ENCODE measurements at places on chromosomes 5 and 9.
A peak's percentile ranks its signal among the peaks of the same experiment; 100 is the strongest.

GRCh38 chr5:150163547-150164059 lies 3.0 kb upstream of the CDX1 start:
- DNase-seq = peak; percentile 73

GRCh38 chr5:6711409-6712141 lies 1.7 kb upstream of the TENT4A start:
- DNase-seq = no peak

GRCh38 chr5:35853631-35854030 lies 3.1 kb upstream of the IL7R start:
- no peak for DNase-seq

DNA sequence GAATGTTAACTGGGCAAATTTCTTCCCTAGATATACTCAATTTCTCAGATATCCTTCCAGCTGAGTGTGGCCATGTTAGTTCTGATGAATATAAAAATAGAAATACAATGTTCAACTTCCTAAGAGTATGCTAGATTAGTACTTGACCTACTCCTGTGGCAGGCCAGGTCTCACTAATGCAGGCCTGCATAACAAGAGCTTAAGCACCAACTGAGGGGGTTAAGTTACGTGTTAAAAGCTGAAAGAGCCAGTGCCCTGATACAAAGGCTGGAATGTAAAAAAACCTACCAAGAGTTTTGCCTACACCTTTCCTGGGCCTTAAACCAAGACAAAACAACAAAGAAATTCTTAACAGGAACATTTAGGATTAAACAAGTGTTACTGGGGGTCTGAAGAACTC lies 102.8 kb downstream of the MRPS30 start:
- no peak for DNase-seq

DNA sequence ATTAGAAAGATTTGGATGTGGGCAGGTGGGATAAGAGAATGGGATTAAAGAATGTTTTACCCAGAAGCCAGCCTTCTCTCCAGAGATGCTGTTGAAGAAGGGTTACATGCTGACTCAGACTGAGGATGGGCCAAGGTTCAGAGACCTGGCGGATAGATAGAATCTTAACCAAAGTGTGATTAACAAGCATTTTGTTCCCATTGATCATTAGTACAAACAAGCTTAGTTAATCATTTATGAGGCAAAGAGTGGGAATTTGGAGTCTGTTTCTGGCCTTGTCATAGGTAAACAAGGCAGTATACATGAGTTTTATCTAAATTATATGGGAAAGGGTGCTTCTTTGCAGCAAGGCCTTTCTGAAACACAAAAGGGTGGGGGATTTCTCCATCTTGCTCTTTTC lies 20.8 kb upstream of the DTWD2 start:
- no peak for DNase-seq

- DNase-seq = no peak
Measured at GRCh38 chr9:1708219-1708618, 306.9 kb upstream of the SMARCA2 start.

DNA sequence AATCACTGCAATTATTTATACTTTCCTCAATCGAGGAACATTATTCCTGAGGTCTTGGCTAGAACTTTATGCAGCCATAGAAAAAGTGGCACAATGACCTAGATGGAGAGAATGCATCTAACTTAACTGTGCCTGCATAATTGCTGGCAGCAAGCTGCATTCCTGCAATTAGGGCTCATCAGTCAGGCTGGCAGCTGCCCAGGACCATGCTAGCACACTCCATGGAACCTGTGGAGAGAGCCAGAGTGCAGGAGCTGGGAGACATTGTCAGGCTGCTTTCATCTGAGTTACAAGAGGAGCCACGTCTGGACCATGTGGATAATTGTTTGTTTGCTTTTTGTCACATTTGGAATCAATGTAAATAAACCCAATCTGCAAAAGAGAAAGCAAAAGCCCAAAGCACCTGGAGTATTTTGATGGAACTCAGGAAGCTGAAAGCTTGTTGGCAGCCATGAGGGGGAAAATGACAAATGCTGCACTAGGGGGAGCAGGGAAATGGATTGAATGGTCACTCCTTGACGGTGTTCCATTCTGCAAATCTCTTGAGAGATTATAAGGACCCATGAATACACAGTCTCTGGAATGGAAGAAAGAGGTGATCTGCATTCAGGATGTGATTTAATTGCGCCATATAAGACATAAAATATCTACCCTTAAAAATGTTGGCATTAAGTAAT lies 839.9 kb downstream of the MAT2B start:
- DNase-seq = no peak

GRCh38 chr9:98989036-98990000 lies 45.6 kb downstream of the COL15A1 start:
- peak; percentile 43 for DNase-seq

GRCh38 chr9:3874449-3875360 lies 348.9 kb upstream of the RFX3 start:
- no peak for DNase-seq

DNA sequence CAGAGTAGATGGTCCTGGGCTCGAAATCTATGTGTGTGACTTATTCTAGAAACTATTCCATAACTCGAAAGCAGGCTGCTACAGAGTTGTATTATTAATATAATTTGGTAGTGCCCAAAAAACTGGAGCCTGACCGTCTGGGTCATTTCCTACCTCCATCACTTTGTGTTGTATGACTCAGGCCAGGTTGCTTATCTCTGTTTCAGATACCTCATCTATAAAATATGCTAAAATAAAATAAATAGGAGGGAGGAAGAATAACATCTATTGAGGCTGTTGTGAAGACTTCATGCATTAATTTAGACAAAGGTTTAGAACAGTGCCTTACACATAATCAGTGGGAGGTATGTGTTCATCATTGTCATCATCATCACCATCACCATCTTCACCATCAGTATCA lies 57.7 kb downstream of the PDE4D start:
- no peak for DNase-seq

- DNase-seq = no peak
Measured at GRCh38 chr9:89313842-89314241, 2.8 kb downstream of the CKS2 start.

- no peak for DNase-seq
Measured at GRCh38 chr5:64814073-64814472, 45.3 kb downstream of the CWC27 start.

DNA sequence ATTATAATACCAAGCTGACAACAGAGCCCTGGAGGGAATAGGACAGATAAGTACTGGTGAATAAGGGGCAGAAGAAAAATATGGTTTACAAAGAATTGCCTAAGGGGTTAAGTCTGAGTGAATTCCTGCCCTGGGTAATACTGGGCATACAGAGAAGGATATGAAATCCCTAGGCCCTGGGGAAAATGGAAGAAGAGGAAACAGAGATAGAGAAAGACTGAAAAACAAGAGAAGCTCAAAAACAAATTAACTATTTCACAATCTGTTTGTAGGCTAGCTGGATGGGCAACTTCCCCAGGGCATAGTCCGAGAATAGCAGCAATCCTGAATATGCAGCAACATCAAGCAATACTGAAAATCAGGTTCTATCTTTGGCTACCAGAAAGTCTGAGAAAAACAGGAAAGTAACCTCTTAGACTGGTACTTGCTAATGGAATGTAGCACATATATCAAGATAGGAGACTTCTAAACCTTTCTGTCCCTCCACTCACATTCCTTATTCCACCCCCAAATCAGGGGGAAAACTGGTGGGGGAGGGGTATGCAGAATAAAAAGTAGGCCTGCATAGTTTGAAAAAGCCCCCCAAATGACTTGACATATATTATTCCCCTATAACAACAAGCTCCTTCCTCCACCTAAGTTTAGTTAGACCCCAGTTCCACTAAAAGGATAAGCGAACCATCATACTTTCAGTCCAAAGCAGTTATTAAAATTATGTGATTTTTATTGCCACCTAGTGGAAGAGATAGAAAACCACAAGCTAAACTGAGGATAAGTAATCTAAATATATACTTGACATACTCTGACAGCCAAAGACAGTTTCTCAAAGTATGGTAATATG lies 20.6 kb downstream of the SLC38A9 start:
- DNase-seq = no peak

- no peak for DNase-seq
Measured at GRCh38 chr5:72106817-72107130, 501 bp upstream of the MAP1B start.

- DNase-seq = no peak
Measured at GRCh38 chr5:133242221-133242835, 190.5 kb downstream of the HSPA4 start.

GRCh38 chr9:95815133-95815532 lies 60.4 kb upstream of the ERCC6L2 start:
- no peak for DNase-seq

DNA sequence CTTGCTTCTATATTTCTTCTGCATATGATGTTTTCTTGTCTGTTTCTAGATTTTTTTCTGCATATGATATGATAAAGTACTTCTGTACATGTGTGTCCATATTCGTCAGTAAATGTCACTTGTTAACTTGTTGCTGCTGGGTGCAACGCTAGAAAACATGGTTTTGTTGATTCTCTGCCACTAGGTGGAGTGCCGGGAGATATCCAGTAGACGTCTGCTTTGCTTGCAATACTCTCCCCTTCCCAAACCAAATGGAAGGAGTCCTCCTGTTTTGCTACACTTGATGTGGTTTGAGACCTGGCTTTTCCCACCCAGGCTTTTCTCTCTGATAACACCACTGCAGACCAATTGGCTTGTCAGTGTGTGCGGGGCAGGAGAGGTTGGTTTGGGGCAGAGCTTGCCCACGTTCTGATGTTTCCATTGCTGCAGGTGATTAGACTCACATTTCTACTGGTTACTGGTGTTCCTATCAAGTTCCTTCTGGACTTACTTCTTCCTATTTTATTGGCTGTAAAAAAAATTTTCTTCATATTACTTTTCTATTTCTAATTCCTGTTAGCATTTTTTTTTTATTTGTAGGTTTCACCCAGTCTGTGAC lies 900.0 kb upstream of the CDH10 start:
- peak; percentile 57 for DNase-seq

DNA sequence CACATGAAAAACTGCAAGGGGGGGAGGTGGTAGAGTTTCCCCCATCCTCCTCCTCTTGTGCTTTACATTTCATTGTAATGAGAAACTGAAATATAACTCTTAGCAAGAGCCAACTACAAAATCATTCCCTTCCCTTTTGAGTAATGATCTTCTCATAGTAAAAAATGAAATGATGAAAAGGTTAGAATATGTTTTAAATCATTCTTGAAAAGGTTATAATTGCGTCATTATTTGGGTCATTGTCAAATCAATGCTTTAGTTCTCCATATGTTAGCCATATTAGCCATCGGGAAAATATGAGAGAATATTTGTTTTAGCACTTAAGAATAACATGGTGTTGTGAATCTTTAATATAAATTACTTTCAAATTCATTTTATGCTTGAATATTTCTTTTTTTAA lies 1185.0 kb upstream of the CDH18 start:
- no peak for DNase-seq

DNA sequence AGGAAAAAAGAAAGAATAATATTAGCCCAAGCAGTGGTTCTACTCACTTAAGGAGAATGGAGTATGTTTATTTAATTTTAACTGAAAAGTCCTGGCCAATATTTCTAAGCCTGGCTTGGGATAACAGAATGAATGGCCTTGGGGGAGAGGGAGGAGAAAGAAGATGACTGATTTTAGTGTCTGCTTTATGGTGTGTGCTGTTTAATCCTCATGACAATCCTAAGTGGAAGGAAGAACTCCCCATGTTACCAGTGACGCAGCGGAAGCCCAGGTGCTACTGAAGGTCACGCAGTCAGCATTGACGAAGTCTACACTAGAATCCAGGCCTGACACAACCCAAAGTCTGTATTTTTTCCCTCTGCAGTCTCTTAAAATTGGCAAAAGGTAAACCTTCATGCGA lies 50.5 kb downstream of the PALM2AKAP2 start:
- DNase-seq = no peak

DNA sequence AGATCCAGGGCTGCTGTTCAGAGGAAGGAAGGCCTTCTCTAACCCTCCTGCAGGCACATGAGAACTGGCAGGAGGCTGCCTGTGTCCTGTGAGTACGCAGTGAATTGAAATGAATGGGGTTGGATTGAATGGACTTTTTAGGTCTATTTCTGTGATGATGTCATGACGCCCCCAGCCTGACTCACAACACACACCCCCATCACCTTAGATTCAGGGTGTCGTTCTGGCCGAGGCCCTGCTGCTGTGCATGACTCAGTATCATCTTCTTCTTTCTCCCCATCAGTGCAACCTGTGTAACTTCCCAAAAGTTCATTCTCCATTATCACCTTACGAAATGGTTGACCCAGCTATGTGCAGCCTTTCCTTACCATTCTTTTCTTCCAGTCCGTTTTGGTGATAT lies 5.4 kb downstream of the PCAT7 start:
- no peak for DNase-seq

GRCh38 chr5:79236362-79236969 lies 535 bp downstream of the JMY start:
- no peak for DNase-seq

DNA sequence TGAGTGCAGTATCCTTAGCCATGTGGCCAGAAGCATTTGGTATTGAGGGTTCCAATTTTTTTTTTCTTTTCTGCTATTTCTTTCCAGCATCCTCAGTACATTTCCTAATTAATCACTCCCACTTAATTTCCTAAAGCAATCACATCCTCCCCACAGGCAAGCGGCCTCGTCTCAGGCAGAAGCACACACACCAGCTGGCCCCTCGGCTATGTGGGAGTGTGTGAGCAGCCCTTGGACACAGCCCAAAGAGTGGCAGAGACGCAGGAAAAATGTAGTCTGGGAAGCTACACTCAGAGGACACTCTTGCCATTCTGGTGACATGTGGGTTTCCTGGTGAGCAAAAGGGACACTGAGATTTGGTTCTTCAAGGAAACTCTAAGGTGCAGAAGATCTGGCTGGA lies 20.7 kb downstream of the SLIT3 start:
- DNase-seq = no peak

DNA sequence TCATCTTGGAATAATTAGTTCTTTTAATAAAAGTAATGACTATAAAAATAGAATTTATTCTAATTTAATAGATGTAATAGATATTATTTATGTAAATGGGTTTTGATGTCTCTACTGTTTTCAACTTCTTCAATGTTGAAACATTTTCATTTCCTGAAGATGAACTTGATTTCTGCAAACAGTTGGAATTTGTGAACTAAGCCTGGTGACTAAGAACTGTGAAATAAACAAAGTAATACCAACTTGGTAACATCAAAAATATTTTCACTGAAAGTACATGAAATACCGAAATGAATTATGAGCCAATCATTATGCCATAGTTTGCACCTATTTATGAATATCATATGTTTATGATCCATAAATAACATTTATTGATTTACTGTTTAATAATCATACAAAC lies 143.8 kb upstream of the FGF10 start:
- no peak for DNase-seq

Measured in ecto neural progenitor cell (in vitro differentiated cells).